Hematopoietic multipotent progenitor cell treated with erythropoietin and hydrocortisone succinate and interleukin-3 and kit ligand, for 15 days (in vitro differentiated cells): ENCODE measurements at places on chromosomes 5 and 9.

DNA sequence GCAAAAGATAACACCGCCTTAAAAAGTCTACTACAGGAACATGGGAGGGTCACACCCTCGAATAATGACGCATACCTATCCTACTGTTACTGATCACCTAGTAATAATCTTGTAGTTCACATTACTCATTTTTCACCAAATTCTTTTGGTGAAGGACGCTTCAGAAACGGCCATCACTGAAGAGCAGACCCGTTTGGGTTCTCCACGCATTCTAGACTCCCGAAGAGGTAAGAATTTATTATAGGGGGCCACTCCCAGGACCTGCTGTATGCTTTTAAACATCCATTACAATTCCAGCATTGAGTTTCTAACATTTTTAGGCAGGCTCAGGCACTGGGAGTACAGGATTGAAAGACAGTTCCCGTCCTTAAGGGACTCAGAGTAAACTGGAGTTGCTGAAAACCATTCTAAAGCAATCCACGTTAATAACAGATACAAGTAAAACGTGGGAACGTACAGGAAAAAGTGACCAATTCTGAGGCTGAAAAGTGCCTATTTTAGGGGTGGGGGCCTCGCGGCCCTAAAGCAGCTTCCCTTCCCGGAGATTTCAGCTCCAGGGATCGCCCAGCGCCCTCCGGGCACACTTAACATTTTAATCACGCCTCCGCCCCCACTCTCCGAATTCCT is at the start of gene FER:
Gene FER (plus strand): TSS at position 124 of the 627 bp plus-strand sequence. CDS start 50,286 bp downstream, outside the sequence.
- peak; percentile 54 for DNase-seq

- DNase-seq: peak; percentile 10
These were observed 57.4 kb downstream of the CFAP95 start for GRCh38 chr9:69877852-69878514.

GRCh38 chr5:82620957-82621600 is 342.9 kb upstream of the RPS23 start:
- DNase-seq: no peak

GRCh38 chr5:98839469-98840383 is 66.3 kb downstream of the RGMB start:
- DNase-seq: peak; percentile 19

GRCh38 chr9:89745601-89746376 is 141.0 kb downstream of the GADD45G start:
- no peak for DNase-seq

DNA sequence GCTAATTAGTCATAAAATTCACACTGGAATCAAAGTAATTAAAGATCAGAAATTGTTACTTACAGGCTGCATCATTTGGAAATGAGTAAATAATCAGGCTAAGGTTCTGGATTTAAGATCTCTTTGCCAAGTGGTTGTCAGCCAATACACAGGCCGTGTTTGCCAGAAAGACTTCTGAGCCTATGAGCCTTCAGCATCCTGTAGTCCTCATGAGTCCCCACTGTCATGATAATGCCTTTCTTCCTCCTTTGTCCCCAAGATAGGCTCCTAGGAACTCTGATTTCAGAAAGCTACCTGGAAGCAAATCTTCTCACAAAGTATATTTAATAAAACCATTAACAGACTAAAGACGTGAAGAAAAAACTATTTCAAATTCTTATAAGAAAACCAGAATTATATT is 810.5 kb downstream of the DNAH5 start:
- no peak for DNase-seq

DNA sequence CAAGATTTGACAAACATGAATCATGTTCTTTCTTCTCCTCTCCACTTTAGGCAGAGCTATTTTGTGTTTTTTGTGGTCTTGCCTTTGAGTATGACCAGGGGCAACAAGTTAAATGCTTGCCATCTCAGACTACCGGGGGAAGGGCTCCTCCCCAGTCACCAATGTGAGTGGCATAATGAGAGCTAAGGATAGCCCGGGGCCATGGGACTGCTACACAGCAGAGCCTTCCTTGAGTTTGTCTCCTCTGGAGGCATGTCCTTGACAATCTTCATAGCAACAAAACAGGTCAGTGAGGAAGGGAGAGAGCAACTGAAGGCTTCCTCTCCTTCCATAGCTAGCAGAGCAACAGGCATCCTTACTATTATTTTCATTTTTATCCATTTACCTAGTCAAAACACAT is 299.3 kb downstream of the ENC1 start:
- DNase-seq: no peak

DNA sequence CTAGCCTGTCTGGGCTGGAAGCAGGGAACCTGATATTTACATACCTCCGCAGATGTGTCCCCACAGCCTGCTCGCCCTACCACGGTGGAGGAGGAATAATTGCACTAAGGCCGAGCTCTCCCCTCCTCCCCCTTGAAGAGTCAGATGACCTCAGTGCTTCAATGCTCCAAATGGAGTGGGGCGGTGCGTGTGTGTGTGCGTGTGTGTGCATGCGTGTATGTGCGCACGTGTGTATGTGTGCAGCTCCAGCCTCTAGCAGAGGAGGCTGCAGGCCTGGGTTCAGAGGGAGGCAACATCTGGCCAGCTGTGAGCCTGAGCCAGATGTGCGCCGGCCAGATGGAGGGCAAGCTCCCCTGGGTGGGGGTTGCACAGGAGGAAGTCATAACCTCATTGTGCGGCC is 90.5 kb downstream of the NRG2 start:
- no peak for DNase-seq

DNA sequence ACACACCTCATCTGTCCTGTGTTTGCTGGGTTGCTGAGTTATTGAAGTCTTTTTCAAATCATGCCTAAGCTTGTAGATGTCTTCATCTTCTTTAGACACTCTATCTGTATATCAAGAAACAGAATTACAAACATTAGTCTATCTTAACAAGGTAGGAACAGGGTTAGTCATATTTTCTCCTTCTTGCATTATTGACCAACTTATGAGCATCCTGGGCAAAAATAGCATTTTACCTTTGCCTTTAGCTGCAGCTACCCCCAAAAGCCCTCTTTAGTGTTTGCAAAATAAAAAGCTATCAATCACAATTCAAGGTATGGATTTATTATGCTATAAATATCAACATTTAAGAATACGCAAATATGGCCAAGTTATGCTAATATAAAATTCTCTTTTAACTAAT is 3.4 kb downstream of the PLK2 start:
- no peak for DNase-seq

- peak; percentile 59 for DNase-seq
These were observed 8.2 kb downstream of the IL9 start for GRCh38 chr5:135887447-135887864.
